Activated CD4-positive, CD25-positive, alpha-beta regulatory T cell treated with anti-CD3 and anti-CD28 coated beads, Interleukin-2, amount 50 U/mL, for 72 hours (primary cell): ENCODE measurements at places on chromosomes 16 and 17.
A peak's percentile ranks its signal among the peaks of the same experiment; 100 is the strongest.

- DNase-seq, result no peak
Observed at GRCh38 chr17:880443-881269, 98.5 kb downstream of the MRM3 start.

DNA sequence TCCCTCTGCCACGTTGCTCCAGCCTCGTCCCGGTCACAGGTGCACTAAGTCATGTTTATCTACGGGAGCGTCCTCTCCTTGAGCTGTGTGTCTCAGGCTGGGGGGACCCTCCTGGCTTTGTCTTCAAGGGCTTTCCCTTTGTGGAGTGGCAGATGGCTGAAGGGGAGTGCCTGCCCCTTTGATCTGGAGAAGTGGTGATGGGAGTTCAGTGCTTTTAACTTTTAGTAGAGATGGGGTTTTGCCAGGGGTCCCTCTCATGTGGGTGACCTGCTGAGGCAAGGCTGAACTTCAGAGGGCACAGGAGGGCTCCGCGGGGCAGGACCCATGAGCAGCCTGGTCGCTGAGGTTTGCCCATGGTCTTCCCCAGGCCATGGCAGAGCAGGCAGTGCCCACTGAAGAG is 73.1 kb upstream of the CDC42EP4 start:
- no peak for DNase-seq

DNA sequence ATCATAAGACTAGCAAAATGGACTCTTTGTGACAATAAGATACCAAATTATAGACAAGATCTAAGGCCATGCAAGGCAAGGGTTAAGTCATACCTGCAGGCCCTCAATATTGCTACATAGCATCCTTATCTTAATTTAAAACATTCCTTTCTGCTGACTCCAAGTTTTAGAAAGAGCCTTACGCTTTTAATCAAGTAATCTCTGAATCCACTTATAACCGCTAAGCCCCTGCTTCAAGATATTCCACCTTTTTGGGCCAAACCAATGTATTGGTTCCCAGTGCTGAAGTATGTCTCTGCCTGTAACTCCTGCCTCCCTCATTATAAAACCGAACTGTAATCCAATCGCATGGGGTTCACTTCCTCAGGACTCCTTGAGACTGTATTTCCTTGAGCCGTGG is 255.4 kb downstream of the PHKB start:
- no peak for DNase-seq

GRCh38 chr16:4609200-4610010 is 5.3 kb downstream of the UBALD1 start:
- DNase-seq, result no peak

DNA sequence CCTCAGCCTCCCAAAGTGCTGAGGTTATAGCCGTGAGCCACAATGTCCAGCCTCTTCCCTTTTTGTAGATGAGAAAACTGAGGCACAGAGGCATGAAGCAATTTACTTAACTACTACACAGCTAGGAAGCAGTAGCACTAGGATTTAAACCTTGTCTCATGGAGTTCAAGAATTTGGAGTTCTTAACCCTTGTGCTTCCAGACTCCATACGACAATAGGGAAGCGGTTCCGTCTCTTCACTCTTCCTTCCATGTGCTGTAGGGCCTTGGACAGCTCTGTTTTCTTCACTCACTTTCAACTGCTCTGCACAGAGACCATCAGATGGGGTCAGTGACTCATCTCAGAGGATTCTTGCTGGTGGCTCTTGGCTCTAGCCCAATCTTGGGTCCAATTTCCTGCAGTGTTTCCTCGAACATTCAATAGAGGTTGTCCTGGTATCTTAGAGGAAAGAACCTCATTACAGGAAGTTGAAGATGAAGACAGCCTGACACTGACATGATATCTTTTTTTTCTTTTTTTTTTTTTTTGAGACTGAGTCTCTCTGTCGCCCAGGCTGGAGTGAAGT is 19.3 kb downstream of the ITGAL start:
- DNase-seq, result no peak

DNA sequence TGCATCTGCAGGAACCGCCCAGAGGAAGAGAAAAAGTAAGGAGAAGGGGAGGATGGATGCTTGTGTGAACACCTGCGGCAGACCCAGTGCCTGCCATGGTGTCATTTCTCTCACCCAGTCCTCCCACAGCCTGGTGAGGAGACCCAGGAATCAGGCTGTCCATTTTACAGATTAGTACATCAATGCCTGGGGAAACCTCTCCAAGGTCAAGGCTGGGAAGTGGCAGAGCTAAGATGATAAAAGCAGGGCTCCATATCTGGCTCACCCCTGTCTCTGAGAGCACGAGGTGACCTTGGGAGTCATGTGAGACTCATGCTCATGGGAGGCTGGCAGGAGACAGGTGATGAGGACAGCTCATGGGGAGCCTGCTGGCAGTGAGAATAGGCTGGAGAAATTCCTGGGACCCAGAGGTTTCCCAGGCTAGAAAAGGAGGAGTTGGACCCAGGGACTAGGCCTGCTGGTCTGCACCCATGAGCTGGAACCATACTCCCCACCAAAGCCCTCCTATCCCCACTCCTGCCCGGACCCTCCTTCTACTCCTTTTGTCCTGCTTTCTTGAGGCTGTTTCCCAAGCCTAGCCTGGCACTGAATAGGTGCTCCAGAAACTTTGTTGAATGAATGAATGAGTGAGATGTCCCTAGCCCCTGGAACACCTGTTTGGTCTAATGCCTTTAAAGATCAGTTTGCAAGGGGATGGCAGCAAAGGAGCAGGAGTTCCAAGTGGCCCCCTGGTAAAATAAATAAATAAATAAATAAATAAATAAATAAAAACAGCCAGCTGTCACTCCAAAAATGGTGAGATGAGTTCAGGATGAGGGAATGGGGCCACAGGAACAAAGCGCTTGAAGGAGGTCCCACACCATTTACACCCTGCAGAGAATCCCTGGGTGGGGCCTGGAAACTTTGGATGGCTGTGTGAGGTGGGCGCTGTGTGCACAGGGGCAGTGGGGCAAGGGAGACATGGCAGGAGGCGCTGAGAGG is 1.6 kb downstream of the ZNF629 start:
- no peak for DNase-seq

DNA sequence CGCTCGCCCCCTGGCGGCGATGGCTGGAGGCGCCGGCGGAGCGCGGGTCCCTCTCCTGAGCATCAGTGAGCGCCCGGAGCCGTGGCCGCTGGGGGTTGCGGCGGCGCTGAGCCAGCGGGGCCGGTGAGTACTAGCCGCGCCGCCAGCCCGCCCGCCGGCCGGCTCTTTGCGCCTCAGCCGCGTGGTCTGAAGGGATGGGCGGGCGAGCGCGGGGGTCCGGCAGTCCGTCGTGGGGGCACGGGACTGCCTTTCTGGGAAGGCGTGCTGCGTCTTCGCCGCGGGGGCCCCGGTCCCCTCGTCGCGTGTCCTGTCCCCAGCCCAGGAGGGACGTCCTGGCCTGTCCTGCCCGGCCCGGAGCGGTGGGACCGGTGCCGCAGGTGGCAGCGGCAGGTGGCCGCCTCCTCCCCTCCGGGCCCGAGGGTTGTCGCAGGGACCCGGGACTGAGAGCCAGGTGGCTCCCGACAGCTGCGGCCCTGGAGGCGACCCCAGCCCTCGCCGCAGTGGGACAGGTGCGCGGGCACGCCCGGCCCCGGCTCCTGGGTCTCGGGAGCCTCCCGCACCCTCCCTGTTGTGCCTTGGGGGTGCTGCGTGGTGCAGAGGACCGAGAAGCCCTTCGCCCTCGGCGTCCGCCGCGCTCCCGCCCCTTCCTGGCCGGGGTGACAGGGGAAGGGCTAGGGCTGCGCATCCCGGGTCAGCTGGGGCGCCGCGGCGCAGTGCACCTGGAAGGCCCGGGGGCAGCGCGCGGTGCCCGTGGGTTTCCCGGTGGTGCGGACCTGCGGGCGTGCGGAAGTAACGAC is at the start of gene SPECC1:
Gene SPECC1 (plus strand): TSS at position 58 of the 797 bp plus-strand sequence. CDS start 87,293 bp downstream, outside the sequence.
- DNase-seq, result peak; percentile 92

DNA sequence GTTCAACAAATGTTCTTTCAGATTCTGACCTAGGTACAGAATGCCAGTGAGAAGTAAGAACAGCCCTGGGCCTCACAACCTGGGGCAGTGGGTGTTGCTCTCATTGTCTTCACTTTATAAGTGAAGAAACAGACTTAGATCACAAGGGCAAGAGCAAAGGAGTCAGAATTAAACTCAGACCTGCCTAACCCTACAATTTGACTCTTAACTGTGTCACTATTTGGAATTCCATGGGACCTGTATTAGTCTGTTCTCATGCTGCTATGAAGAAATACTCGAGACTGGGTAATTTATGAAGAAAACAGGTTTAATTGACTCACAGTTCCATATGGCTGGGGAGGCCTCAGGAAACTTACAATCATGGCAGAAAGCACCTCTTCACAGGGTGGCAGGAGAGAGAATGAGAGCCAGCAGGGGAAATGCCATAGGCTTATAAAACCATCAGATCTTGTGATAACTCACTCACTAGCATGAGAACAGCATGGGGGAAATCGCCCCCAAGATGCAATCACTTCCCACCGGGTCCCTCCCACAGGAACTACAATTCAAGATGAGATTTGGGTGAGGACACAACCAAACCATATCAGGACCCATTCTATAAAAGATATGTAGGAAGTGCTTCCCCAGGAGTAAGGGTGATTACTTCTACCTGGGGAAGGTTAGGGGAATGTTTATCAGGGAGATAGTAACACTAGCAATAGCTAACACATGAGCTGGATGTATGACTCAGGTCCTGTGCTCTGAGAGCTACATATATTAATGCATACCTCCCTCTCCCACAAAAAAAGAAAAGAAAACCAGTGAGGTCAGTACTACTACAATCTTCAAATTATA is 270.1 kb downstream of the SOX9 start:
- DNase-seq, result no peak

DNA sequence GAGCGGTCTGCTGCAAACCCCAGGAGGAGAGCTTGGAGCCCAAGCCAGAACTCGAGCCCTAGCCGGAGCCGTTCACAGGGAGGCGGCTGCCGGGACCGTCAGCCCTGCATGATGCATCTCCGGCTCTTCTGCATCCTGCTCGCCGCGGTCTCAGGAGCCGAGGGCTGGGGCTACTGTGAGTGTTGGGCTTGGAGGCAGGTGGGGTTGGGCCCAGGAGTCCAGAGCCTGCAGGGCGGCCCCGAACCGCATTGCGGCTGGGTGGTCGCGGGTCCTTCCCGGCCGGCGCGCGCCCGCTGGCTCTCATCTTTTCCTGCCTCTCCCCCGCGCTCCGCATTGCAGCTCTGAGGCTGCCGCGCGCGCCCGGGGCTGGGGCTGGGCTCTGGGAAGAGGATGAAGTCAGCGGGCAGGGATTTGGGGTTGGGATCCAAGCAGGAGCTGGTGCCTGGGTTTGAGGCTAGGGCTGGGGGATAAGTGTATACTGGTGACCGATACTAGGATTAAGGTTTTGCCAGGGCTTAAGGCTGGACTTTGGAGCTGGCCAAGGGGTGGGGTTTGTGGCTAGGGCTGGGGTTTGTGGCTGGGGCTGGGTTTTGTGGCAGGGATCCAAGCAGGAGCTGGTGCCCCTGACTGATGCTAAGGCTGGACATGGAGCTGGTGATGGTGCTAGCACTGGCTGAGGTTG is 532 bp downstream of the CNTNAP1 start:
- DNase-seq, result no peak

DNA sequence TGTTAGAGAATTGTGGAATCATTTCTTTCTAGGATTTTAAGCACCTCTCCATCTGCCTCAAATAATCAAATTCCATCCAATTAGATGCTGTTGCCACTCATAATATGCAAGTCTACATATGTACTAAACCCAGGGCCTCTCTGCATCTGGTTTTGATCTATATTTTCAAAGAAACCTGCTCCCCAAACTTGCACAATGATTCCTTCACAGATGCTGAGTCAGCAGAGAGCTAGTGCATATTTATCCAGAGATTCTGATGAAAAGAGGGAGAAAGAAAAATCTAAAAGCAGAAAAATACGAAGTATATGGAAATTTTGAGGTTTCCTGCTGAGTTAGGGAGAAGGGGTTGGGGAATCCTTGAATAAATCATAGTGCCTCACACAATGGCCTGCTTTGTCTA is 235.1 kb upstream of the RBFOX1 start:
- DNase-seq, result no peak

DNA sequence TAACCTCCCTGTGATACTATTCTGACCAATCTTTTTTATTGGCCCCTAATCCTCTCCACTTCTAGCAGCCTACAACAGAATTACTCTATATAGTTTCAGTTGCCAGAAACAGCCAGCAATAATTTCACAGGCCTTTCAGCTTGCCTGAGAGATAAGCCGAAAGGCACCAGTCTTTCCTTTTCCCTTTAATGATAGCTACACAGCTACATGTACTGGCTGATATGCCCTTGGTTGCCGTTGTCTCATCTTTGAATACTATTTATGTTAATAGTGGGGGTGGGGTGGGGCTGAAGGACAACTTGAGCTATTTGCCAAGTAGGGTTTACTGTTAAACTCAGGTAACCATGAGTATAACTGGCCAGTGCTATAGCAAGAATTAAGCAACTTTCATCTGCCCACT is 35.8 kb upstream of the RASL10B start:
- DNase-seq, result no peak

GRCh38 chr17:76268991-76269981 is 4.1 kb downstream of the UBALD2 start:
- no peak for DNase-seq

- no peak for DNase-seq
Observed at GRCh38 chr17:82349287-82349701, 9.8 kb upstream of the TEX19 start.

DNA sequence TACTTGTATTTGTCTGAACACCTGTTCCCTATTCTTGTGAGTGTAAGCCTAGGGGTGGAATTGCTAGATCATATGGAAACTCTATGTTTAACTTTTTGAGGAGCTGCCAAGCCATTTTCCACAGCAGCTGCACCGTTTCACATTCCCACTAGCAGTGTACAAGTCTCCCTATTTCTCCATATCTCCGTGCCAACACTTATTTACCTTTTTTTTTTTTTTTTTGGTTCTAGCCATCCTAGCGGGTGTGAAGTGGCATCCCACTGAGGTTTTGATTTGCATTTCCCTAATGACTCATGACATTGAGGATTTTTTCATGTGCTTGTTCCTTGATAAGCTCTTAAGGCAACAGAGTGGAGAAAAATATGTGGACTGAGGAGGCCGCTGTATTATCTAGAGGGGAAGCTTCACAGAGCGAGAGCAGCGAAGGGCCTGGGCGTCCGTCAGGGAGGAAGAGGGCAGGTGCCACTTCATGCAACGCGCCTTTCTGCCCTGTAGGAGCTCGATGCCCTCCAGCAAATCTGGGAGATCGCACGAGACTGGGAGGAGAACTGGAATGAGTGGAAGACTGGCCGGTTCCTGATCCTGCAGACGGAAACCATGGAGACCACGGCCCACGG is 50.0 kb downstream of the DNAH2 start:
- no peak for DNase-seq

DNA sequence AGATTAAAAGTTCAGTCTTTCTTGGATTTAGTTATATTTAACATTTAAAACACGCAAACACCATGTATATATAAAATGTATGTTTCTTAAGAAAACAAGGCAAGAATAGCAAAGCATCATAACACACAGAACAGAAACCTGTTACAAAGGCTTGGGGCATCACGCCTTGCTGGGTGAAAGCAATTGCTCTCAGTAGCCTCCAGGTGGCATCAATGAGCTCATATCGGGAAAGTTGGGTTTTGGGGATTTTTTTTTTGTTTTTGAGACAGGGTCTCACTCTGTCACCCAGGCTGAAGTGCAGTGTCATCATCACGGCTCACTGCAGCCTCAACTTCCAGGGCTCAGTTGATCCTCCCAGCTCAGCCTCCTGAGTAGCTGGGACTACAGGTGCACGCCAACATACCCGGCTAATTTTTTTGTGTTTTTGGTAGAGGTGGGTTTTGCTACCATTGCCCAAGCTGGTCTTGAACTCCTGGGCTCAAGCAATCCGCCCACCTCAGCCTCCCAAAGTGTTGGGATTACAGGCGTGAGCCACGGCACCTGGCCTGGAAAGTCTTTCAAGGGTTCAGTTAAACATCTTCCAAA is 56.9 kb downstream of the CYB5D2 start:
- no peak for DNase-seq
